ENCODE measurements at places on chromosomes 2 and 18.
A peak's percentile ranks its signal among the peaks of the same experiment; 100 is the strongest.

GRCh38 chr18:49020621-49021021, 69.9 kb upstream of the SMAD7 start:
- DNase-seq: no peak

DNA sequence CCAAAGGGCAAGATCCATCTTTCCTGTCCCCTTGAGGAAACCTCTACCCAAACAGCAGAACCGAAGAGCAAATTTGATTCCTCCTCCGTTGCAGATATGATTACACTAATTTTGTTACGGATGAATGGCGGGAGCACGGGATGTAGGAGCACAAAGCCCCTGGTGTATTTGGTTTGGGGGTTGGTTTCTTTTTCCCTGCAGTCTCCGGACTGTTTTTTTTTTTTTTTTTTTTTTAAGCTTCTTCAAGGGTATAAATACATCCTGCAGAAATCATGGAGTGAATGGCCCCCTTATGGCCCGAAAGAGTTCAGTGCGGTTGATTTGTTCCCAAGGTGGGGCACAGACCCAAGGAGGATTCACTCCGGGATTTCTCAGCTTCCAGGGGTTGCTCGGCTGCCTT, 135.3 kb upstream of the SH3BP4 start:
- DNase-seq: no peak

DNA sequence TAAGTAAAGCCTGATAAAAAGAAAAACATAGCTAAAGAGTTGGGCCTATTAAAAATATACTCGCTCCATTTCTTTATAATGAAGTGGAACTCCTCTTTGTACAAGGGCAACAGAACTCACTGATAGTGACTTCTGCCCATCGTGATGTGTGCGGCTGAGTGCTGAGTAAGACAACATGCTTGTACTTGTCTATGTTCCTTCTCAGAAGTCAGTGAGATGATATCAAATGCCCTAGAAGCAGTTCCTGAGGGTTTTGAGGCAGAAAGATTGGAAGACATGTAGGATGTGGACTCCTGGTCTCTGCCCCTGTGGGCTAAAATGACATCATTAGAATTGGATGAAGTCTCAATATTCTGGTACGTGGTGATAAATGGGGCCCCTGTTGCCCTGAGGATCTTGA, 73.8 kb downstream of the USP40 start:
- DNase-seq: no peak

- DNase-seq: peak; percentile 39
These were observed at the start of gene ASTL for GRCh38 chr2:96138179-96139145. Gene ASTL, minus strand, starts transcription at chr2:96138502. Its CDS starts 66 bp downstream, at chr2:96138436.

- DNase-seq: no peak
These were observed 1.6 kb upstream of the MREG start for GRCh38 chr2:216014986-216015385.

DNA sequence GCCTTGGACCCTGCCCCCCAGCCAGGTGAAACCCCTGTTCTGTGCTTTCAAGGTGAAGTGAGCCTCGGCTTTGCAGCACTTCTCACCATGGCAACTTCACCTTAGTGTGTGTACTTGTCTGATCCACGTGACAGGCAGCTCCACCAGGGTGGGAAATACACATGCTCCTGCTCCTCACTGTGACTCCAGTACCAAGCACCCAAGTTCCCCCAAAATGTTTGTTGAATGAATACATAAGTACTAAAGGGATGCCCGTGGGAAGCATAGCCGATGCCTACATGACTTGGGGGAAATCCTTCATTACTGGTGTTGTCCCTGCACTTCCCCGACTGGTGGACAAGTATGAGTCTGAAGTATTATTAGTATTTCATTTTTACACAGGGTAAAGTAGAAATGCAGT, 41.8 kb upstream of the GBX2 start:
- no peak for DNase-seq

GRCh38 chr2:19872302-19872701, 29.5 kb downstream of the TTC32 start:
- no peak for DNase-seq

DNA sequence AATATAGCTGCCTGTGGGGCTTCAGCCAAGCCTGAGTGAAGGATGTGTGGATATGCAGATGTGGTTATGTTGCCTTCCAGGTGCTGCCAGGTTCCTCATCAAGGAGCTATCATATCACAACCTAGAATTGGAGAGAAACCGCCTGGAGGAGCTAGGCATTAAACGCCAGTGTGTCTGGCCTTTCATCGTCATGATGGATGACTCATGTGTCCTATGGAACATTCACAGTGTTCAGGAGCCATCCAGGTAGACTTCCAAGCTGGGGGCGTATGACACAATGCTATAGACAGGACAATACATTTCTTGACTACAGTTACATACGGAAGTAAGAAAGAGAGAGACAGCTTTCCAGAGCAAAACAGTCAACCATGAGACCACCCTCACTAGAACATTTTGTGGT, 86.8 kb downstream of the ESCO1 start:
- no peak for DNase-seq

- DNase-seq: no peak
These were observed 135.2 kb downstream of the LAMA1 start for GRCh38 chr18:6982398-6982797.

GRCh38 chr18:58048081-58048642, 4.1 kb downstream of the NEDD4L start:
- no peak for DNase-seq

GRCh38 chr18:7793100-7793499, 226.0 kb downstream of the PTPRM start:
- DNase-seq: no peak

DNA sequence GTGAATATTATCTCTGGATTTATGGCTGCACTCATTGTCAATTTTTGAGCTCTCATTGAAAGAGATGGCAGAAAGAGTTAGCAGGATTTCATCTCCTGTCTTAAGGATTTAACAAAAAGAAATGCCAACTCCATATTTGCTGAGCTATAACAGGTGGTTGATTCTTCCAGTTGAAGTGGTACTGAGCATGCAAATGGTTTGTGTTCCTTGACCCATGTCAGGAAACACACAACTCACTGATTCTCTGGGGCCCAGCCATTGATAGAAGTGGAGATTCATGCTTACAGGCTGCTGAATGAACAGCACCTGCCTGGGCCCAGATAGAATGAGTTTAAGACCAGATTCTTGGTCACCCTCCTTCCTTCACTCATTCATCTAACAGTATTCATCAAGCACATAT, 128.8 kb downstream of the CERS6 start:
- no peak for DNase-seq

GRCh38 chr2:163453920-163454319, 281.9 kb downstream of the FIGN start:
- no peak for DNase-seq

GRCh38 chr2:235170536-235171521, 219.0 kb downstream of the SH3BP4 start:
- DNase-seq: peak; percentile 80

GRCh38 chr18:25125680-25126079, 226.3 kb downstream of the ZNF521 start:
- no peak for DNase-seq

GRCh38 chr2:216694082-216694825, 1.1 kb downstream of the IGFBP5 start:
- DNase-seq: peak; percentile 62

GRCh38 chr18:32730068-32730467, 42.8 kb downstream of the KLHL14 start:
- no peak for DNase-seq

- DNase-seq: peak; percentile 49
These were observed 60.8 kb downstream of the EFEMP1 start for GRCh38 chr2:55862673-55863390.

GRCh38 chr18:44850001-44850400, 169.3 kb downstream of the SETBP1 start:
- no peak for DNase-seq

Measured in ACHN (cell line).